ENCODE measurements at places on chromosomes 2 and 18.

DNA sequence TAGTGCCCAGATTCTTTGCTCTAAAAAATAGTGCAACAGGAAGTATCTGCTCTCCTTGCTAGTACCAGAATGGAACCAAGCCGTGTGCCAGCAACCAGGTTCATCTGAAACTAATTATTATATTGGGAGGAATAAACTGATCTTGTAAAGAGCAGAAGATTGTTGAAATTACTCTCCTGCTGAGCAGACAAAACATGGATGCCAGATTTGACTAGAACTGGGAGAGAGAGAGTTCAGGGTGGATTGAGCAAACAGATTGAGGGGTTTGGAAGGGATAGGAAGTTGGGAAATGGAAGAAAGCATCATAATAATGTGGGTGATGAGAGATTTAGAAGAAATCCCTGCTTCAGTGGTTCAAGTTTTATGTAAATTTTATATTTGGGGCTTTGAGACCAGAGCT lies 160.1 kb upstream of the RASGRP3 start:
- no peak for DNase-seq

GRCh38 chr2:224017957-224018356 lies 21.1 kb downstream of the SERPINE2 start:
- no peak for DNase-seq

DNA sequence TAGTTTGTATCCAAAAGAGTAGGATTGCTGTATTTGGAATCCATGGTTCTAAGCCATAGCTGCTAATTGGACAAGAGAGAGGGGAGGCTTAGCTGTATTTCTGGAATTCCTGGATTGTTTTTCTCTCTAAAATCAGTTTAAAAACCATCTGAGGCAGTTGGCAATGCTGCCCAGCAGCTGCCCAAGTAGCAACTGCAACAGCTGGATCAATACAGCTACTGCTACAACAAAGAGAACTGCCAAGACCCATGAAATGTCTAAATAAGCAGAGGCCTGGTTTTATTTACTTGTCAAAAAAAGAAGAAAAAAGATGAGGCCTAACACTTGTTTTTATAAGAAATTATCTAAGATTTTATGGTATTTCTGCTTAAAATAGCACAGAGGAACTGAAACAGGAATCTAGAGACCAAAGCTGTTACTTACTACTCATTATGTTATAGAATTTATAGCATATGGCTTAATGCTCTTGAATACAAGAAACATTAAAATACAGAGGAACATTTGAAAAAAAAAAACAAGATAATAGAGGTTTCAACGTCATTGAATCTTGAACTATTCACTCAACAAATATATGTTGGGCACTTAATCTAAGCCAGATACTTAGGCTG lies 39.1 kb downstream of the TMEFF2 start:
- no peak for DNase-seq

- no peak for DNase-seq
Measured at GRCh38 chr2:164725542-164725941, 104.3 kb upstream of the GRB14 start.

DNA sequence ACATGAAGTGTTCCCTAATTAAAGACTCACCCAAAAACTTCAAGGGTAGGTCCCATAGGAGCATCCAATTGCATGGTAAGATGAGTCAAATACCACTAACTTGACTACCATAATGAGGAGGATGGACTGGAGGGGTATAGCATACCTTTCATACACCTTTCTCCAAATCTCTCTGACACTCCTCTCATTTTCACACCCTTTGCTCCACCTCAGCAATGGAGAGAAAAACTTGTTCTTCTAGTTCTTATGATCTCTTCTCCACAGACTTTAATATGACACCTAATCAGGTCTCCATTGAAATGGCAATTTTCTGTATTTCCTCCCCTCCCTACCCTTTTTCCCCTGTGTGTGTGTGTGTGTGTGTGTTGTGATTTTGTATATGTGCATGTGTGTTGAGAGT lies 41.1 kb upstream of the MAP2 start:
- no peak for DNase-seq

DNA sequence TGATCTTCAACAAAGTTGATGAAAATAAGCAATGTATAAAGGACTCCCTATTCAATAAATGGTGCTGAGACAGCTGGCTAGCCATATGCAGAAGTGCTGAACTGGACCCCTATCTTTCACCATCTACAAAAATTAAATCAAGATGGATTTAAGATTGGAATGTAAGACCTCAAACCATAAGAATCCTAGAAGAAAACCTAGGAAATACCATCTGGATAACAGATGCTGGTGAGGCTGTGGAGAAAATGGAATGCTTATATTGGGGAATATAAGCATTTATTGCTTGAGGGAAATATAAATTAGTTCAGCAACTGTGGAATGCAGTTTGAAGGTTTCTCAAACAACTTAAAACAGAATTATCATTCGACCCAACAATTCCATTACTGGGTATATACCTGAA lies 89.6 kb downstream of the GCA start:
- DNase-seq = no peak

DNA sequence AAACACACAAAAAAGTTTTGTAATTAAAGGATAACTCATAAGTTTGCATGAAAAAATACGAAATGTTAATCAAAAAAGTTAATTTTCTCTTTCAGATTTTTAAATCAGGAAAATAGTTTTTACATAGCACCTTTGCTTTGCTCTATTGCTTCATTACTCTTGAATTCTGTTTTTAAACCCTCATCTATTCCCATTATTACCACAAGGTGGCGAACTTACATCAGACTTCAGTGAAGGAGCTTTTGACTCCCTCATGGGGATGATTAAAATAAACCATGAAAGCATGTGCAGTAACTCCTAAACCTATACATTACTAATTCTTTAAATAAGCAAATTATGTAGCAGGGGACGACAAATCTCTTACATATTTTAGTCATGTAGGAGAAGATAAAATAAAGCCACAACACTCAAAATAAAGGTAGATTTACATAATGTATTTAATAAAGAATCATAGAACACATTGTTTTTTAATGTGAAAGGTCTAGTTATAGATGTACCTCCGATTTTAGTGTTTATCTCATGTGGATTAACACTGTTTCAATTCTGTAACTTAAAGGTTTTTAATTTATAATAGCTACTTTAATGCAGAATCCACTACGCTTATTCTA lies 105.2 kb downstream of the NETO1 start:
- peak; percentile 78 for DNase-seq

DNA sequence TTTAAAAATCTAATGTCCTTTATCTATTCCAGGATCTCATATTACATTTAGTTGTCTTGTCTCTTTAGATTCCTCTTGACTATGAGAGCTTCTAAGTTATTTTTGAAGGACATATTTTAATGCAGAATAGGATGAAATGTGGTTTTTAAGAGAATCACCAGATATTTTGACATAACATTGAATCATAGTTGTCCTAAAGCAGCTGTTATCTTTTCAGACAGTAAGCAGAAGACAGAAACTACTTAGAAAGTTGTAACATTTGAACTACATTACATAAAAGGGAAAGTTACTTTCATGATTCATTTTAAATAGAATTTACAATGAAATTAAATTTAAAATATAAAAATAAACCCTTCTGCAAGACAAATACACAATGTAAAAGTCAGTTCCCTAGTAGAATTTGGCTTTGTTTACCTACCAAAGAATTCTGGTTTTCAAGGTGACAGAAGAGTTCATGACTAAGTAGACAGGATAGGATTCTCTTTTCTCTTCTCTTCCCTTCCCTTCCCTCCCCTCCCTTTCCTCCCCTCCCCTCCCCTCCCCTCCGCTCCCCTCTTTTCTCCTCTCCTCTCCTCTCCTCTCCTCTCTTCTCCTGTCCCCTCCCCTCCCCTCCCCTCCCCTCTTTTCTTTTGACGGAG lies 186.0 kb downstream of the DIS3L2 start:
- no peak for DNase-seq

DNA sequence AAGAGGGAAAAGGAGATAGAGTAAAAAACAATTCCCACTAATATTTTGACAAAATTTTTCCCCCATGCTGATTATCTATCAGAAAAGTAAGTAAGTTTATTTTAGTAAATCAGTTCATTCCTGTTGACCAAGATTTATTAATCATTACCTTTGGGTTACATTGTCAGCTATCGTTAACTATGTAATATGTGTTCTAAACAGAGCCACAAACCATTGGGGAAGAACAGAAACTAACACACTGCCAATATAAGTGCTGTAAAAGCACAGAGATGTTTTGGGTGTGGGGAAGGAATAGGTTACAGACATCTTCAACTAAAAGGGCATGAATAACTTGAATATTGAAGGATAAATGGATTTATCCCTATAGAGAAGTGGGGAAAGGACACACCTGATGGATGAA lies 42.5 kb upstream of the ACADL start:
- DNase-seq = no peak

DNA sequence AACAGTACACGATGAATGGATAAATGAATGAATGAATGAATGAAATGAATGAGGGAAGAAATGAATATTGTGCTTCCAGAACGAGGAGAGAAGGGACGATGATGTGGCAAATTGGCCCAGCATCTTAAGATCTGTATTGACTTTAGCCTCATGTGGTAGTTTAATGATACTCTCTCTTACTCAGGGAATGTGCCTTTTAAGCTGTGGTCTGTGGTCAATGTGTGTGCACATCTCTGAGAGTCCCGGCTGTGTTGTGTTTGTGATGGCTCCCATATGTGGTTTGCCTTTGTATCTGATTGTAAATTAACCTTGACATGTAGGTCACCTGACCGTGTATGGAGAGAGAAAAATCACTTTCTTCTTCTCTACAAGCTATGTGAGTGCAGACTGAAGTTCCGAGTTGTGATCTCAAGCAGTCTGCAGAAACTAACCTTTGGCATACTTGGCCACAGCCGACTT lies 91.2 kb downstream of the NEDD4L start:
- peak; percentile 69 for DNase-seq

DNA sequence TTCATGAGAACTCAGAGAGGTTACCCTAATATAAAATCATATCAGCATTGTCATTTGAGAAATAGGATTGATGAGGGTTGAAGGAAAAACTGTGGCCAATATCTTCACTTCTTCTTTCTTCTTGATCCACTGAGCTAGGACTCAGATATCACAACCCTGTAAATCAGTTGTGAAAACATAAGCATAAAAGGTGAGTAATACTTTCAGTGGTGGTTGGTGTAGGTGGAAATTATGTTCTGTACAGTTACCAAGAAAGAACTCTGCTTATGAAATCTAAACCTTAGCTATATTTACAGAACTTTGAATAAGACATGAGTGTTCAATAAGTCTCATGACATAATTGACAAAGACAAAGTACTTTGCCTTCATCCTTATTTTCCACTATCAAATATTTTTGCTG lies 56.3 kb downstream of the PAX3 start:
- no peak for DNase-seq

DNA sequence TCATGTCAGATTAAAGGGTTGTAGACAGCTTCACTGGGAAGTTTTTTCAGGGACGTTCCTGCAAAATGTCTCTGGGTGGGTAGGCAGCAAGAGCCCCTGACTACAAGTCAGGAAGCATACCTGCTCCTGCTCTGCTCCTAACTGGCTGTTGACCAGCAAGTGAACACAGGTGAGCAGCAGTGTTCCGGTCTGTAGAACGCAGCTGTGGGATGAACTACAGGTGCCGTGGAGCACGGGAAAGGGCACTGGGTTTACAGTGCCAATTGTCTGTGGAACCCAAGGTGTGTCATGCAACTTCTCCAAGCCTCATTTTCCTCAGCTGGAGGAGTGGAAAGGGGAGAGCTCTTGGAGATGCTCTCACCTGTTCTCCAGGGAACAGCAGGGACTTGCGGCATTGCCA lies 6.6 kb downstream of the ASB18 start:
- DNase-seq = no peak

GRCh38 chr2:48948400-48949125 lies 193.0 kb upstream of the LHCGR start:
- DNase-seq = no peak

- no peak for DNase-seq
Measured at GRCh38 chr2:207953354-207953753, 72.0 kb downstream of the PLEKHM3 start.

DNA sequence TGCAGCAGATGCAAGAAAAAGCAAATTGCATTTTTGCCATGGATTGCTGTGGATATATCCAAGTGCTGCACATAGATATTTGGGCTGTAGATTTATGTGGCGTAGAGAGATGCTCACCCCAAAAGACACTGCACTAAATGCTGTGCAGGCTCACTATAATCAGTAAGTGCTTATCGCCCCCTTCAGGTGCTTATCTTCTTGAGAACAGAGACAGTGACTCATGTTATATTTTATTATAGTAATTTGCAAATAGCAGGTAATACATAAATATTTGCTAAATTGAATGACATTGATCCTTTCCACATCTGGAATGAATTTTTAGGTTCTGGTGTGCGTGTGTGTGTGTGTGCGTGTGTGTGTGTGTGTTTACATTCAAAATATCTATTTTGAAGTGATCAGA lies 36.8 kb upstream of the PLEKHM3 start:
- no peak for DNase-seq

DNA sequence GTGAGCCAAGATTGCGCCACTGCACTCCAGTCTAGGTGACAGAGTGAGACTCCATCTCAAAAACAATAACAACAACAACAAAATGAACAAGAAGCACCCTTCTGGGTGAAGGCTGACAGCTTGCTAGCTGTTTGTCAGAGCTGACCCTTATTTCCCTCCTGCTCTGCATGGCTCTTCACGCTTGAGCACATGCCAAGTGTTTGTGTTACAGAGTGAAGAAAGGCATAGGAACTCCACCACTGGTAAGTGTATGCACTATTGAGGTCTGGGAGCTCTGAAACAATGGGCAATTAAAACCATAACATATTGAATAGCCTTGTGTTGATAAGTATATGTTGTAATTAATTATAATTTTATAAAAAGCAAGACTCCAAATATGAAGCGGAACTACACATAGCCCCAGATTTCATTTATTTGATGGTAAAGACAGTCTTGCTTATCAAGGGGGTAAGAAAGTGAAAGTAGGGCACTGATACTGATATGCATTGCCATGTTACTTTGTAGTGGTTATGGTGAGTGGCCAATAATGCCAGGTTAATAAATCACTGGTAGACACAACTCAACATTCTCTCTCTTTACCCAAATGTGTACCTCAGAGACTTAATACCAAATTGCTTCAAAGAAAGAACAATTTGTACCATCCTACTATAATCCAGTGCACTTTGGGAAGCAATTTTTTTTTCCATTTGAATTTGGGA lies 163.4 kb downstream of the VWC2L start:
- no peak for DNase-seq

GRCh38 chr18:10559553-10560451 lies 34.0 kb downstream of the NAPG start:
- peak; percentile 22 for DNase-seq

DNA sequence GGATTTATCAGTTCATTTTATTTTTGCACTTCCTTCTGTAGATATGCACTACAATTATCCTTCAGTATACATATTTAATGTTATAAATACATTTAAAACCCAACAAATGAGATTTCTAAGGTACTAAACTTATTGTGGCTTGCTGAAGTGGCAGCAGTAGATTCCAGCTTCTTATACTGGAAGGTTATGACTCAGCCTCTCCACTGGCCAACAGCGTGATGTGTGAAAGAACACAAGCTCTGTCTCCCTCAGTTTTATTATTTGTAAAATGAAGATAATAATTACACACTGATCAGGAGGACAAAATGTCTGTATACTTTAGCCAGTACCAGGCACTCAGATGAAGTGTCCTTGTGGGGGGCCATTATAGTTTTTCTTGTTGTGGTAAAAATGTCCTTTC lies 1147.1 kb downstream of the CNTNAP5 start:
- DNase-seq = no peak

Measured in hematopoietic multipotent progenitor cell (in vitro differentiated cells).